ENCODE measurements at places on chromosomes 3 and 15.

DNA sequence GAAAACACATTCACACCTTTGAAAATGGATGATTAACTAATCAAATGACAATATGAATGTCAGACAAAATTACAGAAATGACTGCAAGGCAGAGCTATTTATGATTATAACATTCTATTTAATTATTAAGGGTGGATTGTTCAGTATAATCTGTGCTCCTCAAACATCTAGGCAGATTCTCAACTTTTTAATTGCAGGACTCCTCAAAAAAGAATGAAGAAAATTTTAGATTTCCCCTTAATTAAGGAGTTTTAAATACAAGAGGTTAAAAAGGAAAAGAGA, 22.6 kb upstream of the CMC1 start:
- DNase-seq: no peak

DNA sequence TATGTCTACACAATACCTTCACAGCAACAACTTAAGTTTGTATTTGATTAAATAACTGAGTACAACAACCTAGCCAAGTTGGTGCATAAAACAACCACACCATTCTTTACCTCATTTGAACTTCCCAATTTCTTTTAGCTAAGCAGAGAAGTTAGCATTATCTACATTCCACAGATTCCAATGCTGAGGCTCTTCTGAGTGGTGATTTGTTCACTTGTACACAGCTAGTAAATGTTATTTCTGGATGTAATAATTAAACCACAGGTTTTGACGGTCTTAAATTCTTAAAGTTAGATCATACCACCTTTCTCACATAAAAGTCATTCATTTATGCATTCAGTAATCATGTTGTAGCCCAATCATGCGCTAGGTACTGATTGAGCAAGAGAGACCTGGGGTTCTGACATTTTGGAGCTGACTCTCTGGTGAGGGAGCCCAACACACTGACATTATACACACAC, 102.5 kb downstream of the SST start:
- DNase-seq: no peak

DNA sequence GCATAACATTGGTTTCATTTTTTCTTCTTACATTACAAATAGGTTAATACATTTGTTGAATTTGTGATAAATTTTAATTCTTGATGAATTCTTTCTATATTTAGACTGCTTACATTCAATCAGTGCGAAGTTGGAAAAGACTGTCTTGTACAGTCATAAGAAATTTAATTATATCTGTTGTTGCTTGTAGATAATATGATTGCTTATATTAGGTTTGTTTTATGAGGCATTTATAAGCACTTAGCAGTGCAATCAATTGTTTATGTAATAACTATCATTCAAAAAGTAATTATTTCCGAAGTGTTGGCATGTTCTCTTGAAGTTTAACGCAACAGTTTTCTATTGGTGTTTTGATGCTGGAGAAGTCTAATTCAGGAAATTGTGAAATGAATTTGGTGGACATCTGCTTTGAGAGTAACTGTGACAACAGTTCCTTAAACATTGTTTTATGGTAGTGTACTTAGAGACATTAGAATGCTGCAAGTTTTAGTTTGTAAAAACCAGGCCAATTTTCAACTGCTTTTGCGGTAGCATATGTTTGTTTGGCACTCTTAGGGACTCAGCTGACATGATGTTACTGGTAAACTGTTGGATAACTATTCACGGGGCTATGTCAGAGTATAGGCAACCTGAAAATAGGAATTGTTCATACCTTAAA, 99.7 kb downstream of the NAALADL2 start:
- no peak for DNase-seq

GRCh38 chr15:66862111-66862939, 160.3 kb downstream of the SMAD6 start:
- peak; percentile 13 for DNase-seq

- DNase-seq: no peak
These were observed 821 bp upstream of the MAGI1 start for GRCh38 chr3:66039590-66039887.

DNA sequence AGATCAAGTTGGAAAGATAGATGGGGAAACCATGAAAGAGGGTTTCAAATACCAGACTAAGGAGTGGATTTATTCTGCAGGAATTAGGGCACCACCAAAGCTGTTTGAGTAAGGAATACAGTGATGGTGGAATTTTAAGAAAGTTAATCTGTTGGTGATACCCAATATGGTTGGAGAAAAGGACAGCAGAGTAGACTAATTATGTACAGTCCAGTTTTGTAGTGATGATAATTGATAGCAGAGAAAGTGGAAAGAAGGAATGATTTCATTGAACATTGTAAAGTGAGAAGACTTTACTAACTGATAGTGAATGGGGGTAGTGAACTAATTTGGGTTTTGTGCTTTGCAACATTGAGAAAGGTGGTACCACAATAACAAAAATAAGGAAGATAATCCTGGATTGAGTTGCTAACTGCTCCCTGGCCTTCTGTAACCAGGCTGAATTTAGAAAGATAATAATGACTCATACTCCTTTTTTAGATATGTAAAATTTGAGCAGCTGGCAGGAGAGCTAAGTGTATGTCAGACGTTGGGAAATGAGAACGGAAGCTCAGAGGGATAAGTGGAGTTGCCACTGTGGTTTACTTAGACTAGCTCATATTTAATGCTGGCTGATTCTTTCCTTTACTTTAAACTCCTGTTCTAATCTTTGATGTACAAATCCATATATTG, 16.9 kb downstream of the TCAIM start:
- DNase-seq: no peak

DNA sequence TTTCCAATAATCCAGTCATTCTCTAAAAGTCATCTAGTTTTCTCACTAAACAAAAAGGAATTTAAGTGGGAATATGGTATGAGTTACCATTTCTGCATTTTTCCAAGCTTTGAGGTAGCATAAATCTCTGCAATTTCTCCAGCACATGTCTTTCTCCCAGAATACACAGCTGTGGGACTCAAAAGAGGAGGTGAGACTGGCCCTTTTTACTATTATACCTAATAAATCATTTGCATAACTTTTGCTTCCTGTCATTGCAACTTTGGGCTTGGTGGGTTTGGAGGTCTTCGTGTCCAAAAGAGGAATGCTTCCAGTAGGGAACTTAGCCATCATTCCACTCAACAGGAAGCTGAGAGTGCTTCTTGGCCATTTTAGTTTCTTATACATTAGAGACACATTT, 94.8 kb downstream of the FMN1 start:
- no peak for DNase-seq

DNA sequence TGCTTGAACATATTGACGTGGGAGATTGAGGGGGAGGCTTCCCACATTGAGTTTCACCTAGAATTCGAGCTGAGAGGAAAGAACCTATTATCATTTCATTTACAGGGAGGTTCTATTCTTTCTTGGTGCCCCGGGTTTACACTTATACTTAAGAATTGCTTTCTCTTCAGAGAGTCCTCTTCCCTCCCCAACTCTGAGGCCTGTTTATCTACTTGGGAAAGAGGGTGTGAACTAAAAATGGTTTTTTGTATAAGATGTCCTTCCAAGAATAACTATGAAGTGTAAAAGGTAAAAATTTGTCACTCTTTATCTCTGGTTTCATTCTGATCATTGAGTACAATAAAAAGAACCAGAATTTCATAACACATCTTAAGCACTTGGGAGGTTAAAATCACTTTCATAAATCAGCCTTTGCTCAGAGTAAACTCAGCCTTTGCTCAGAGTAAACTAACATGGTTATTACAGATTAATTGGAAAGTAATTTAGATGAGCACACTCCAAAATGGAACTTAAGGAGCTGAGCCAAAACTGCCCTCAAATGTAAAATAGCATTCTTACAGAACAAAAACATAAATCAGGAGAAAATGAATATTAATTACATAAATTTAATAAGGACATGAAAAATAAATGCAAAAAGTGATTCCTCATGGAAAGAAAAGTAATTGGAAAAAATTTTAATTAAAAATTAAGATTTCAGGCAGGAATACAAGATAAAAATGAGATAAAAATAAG, 75.2 kb downstream of the GADL1 start:
- DNase-seq: no peak

All from dorsolateral prefrontal cortex (tissue), 122 donors.